CD4-positive, alpha-beta T cell treated with Interleukin-2 at 100 ng/mL for 4 hours (primary cell): ENCODE measurements at places on chromosomes 4 and X.

GRCh38 chrX:13257223-13258051 lies 62.4 kb downstream of the ATXN3L start:
- peak; percentile 3 for DNase-seq

DNA sequence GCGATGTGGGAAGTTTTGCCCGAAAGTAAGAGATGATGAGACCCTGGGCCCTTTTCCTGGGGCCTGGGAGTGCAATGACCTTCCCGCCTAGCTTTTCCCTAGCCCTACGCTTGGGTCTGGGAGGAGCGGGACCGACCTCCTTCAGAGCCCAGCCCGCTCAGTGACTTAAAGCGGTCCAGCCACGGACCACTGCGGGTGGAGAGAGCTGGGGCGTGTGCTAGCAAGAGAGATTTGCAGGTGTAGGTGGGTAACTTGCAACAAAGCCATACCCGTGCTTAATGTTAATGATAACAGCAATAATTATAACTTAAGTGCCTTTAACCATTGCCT lies 503 bp upstream of the PDE5A start:
- no peak for DNase-seq

DNA sequence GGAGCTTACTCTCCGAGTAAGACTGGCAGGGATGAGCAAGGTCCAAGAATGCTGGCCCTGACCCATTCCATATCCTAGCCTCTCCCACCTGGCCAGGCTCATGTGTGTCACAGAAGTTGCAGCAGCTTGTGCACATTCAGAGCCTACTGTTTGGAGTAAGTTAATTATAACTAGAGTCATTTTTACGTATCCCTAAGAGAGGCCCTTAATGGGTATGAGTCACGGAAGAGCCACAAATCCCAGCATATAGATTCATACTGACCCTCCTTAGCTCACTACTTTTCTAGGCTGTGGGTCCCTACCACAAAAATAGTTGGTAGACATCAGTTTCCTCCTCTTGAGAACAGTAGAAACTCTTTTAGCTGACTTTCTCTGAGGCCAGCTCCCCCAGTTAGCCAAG lies 118.3 kb upstream of the FRG1 start:
- DNase-seq, result no peak

DNA sequence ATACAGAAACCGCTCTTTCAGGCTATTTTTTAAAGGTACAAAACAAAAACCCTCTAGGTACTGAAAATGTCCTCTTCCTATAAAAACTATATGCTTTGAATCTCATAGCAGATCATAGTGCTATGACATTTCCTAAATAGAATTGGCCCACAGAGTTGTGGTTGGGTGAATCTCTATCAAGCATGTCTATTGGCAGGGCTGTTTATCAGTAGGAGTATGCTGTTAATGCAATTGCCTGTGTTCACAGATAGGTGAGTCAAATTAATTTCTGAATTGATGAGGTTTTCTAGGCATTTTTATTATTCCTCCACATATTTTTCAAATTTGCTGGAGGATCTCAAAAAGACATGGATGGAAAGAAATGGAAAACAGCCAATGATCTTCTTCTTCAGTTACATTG lies 73.9 kb downstream of the QRFPR start:
- no peak for DNase-seq

- DNase-seq, result no peak
Observed at GRCh38 chr4:101366331-101366730, 19.0 kb upstream of the PPP3CA start.

- DNase-seq, result no peak
Observed at GRCh38 chrX:31540313-31540712, 468.5 kb upstream of the FTHL17 start.

DNA sequence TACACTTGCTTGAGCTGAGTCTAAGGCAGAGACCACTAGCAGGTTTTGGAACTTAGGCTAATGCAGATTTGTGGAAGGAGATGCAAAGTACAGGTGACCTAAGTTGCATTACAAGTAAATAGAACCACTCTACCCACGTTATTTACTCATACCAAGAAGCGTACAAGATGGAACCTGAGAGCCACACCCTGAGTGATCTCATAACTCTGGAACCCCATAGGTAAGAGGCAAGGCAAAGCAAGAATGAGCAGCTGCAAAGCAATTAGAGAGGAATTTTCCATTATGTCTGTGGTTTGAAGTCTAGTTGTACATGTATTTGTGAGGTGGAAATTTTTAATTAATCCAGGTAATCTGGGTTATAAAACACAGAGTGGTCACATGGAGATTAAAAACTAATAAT lies 55.4 kb downstream of the CC2D2A start:
- no peak for DNase-seq

- DNase-seq, result no peak
Observed at GRCh38 chr4:127737295-127737694, 7.1 kb downstream of the SLC25A31 start.
